ENCODE measurements at places on chromosomes 5 and 9.

DNA sequence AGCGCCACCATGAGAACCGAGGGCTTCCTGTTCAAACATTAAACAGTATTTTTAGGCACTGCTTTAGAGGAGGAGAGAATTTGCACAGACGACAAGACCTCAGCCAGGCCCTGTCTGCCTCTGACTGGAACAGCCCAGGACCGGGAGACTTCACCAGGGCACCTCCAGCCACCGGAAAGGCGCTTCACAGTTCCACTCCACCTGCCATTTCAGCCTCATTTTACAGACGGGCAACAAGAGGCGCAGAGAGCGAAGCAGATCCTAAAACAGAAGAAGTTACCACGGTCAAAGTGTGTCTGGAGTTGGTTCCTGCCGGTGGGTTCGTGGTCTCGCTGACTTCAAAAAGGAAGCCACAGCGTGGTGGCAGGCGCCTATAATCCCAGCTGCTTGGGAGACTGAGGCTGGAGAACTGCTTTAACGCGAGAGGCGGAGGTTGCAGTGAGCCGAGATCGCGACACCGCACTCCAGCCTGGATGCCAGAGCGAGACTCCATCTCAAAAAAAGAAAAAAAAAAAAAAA, 28.4 kb downstream of the COL23A1 start:
- no peak for DNase-seq

GRCh38 chr9:38125889-38126288, 56.9 kb upstream of the SHB start:
- no peak for DNase-seq

- DNase-seq: no peak
Observed at GRCh38 chr5:38832810-38833209, 13.0 kb upstream of the OSMR start.

DNA sequence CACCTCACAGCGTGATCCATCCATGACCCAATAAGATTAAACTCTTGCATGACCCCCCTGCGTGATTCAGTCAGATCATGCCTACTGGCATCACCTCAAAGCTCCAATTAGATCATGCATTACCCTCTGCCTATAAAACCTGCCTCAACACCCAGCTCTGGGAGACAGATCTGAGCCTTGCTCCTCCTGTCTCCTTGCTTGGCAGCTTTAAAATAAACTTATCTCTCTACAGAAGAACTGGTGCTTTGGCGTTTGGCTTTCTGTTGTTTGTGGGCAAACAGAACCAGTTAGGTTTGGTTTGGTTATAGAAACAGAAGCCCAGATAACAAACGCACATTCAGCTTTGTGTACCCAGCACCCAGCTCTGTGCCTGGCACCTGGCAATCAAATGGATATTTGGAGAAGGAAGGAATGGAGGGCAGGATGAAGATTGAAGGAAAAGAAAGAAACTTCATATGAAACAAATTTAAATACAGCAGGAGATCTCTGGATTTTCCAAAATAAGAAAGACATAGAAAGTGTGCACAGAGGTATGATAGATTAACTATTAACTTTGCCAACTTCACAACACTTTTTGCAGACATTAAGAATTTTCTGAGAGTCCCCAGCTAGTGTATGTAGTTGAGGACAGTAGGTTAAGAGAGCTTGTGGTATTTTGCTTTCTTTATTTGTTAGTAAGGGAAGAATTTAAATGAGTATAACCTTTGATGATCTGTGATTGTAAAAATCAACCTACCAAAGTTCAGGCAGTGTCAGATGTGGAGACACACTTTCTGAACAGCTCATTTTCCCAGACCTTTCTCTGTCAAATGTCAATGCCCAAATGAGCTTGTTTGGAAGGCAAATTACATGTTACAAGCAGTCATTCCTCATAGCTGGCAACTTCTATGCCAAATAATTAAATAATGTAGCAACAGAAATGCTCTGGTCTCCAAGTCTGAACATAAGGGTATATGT, 102.1 kb upstream of the ASTN2 start:
- DNase-seq: no peak
